Activated CD4-positive, alpha-beta T cell treated with anti-CD3 and anti-CD28 coated beads, Interleukin-2, amount 50 U/mL, for 24 hours (primary cell): ENCODE measurements at places on chromosomes 5 and 9.

DNA sequence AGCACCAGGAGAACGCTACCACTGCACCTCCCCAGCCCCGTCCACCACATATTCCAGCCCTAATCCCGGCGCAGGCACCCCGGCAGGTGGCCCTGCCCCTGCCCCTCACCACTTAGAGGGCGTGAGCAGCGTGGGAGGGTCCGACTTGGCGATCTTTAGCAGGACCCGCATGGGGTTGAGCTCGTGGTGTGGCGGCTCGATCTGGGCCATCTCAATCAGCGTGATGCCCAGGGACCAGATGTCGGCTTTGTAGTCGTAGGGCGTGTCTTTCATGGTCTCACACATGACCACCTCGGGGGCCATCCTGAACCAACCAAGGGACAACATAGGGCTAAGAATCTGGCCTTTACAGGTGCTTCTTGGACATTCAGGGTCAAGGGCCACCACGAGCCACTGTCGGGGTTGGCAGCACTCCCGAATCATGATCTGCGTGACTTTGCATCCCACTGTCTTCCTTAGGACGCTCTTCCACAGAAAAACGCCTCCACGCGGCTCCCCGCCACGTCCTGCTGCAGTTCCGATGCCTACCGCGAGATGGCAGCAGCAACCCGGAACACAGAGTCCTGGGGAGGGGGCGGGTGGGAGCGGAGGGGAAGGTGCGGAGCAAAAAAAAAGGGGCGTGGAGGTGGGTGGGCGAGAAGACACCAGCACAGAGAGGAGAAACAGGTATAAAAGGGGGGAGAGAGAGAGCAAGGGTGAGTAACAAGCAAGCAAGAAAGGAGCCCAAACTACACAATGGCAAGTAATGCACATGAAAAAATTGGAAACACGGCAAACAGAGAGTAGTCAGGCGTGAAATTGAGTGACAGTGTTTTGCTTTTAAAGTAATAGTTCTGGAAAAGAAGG, 81.3 kb downstream of the STK10 start:
- DNase-seq: peak; percentile 44

DNA sequence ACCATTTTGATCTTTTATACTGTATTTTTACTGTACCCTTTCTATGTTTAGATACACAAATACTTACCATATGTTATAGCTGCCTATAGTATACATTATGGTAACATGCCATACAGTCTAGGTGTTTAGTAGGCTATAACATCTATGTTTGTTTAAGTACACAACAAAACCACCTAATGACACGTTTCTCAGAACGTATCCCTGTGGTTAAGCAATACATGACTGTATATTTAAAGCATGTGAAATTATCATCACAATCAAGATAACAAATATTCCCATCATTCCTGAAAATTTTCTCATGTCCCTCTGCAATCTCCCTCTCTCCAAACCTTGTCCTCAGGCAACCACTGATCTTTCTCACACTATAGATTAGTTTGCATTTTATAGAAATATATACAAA, 66.4 kb upstream of the SUSD1 start:
- DNase-seq: no peak

- DNase-seq: no peak
Measured at GRCh38 chr5:127652952-127653611, 4.2 kb downstream of the CTXN3 start.

DNA sequence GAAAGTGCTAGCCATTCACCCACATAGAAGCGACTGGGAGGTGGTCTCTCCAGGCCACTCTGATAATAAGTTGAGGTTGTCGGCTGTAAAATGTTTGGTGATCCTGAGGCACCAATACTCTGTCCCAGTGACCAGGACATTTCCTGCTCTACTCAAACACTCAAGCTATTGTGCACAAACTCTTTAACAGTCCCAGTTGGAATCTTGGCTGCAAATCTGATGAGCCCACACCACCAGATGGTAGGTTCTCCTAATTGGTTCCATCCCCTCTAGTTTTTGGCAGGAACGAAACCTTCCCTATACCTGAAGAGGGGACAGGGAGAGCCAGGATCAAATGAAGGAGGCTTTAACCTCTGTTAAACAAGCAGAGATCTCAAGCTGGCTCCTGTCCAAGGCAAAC, 14.3 kb downstream of the GRIA1 start:
- no peak for DNase-seq

DNA sequence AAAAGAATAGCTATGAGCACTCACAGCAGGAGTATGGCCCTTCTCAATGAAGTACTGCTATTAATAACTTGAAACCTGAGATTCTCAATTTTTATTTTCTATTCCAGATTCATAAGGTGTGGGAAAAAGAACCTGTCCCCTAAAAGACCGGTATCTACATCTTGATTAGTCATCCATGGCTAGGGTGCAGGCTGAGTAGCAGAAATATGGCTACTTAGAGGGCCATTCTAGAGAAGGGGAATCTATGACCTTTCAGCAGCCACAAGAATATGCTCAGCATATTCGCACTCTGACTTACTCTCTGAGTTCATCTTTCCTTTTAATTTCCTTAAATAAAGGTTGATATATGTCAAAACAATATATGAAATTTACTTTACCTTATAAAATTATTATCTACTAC, 27.7 kb downstream of the WDR36 start:
- DNase-seq: no peak

DNA sequence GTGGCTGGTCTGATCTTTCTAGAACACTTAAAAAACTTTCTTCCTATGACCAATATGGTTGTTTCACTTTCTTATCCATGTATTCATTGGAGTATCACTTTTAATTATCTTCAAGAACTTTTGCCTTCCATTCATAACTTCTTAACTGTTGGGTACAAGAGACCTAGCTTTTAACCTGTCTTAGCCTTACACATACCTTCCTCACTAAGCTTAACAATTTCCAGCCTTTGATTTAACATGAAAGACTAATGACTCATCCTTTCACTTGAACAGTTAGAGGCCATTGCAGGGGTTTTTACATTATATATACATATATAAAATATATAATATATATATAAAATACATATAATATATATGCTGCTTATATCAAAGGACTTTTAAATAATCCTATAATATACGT, 57.9 kb downstream of the ABHD17B start:
- DNase-seq: no peak

DNA sequence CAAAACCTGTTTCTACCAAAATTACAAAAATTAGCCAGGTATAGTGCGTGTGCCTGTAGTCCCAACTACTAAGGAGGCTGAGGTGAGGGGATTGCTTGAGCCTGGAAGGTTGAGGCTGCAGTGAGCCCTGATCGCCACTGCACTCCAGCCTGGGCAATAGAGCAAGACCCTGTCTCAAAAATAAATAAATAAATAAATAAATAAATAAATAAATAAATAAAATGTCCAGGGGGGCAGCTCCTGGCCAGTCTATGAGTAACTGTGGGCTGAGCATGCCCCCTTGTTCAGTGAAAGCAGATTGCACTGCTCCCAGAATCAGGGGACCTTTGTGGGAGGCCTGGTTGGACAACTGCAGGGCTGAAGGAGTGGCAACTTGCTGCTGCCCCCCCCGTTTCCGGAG, 62.7 kb downstream of the PDE6A start:
- DNase-seq: no peak

GRCh38 chr5:148214665-148215185, 11.9 kb downstream of the SPINK6 start:
- no peak for DNase-seq

DNA sequence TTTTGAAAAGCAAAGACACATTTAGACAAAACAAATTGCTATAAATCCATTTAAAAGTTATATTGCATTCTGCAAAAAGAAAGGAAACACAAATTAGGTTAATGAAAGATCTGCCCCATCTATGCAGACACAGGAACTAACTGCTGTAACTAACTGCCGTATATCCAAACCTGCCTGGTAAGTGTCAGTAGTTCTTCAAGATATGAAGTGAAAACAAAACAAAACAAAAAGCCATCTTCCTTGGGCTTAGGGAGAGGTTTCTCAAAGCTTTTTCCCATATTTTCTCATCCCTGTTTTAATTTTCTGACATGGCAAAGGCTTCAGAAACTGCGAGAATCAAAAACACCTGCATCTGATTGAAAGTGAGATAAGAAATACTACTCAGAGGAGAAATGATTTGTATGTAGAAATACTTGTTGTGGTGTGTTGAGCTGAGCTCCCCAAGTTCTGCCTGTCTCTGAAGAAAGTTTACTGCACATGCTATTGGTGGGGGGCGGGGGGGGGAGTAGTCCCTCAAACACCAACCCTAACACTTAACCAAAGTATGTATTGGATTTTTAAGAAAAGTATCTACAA, 750.5 kb downstream of the PTPRD start:
- DNase-seq: no peak

- no peak for DNase-seq
Measured at GRCh38 chr5:4232084-4232483, 636.5 kb downstream of the IRX1 start.

- DNase-seq: no peak
Measured at GRCh38 chr5:93107805-93108520, 473.1 kb downstream of the NR2F1-AS1 start.

DNA sequence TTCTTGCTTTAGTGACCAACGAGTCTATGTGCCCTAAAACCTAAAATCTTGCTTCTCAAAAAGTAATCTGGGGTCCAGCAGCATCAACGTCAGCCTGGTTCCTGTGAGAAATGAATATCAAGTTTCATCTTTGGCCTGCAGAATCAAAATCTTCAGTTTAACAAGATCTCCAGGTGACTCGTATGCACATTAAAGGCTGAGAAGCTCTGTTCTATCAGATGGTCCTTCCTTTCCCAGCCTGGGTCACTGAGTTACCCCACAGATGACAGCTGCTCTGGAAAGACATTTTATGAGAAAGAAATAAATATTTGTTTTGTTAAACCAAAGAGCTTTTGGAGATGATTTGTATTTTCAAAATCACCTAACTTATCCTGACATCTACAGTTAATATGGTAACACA, 75.8 kb downstream of the ADAMTSL1 start:
- no peak for DNase-seq

- no peak for DNase-seq
Measured at GRCh38 chr9:17930071-17930470, 351.2 kb downstream of the SH3GL2 start.

- DNase-seq: no peak
Measured at GRCh38 chr9:127395497-127396252, 1.3 kb upstream of the SLC2A8 start.
